Activated CD4-positive, alpha-beta T cell treated with anti-CD3 and anti-CD28 coated beads for 4 hours (primary cell): ENCODE measurements at places on chromosomes 7 and 10.

- no peak for DNase-seq
Measured at GRCh38 chr10:112945811-112946210, 4.2 kb upstream of the TCF7L2 start.

GRCh38 chr10:84221916-84222315, 3.4 kb downstream of the LRIT2 start:
- no peak for DNase-seq

DNA sequence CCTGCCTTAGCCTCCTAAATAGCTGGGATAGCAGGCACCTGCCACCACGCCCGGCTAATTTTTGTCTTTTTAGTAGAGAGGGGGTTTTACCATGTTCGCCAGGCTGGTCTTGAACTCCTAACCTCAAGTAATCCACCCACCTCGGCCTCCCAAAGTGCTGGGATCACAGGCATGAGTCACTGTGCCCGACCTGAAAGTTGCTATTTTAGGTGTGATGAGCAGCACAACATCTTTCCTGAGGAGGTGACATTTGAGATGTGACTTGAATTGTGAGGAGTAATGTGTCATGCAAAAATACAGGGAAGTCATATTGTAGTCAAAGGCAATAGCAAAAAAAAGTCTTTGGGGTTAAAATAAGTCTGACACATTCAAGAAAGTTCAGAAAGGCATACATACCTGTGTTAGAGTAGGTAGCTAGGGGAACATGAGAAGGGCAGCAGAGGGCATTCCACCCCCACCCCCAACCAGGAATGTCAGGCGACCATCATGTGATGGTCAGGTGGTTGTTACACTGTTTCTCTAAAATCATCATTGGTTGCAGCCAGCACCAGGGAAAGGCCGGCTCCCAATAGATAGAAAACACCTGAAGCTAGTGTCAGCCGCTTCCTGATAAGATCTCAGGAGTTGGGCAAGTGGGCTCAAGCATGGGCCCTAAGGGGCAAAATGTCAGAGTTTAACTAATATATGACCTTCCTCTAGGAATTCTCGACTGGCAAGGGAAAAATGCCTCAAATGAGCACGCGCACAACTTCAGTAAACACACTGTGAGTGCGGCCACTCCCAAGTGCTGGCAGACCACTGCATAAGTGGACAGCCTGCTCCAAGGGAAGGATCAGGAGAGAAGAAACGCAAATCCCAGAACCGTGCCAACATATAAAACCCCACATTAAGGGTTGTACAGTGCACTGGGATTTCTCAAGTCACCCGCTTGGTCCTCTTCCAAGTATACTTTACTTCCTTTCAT, at the start of gene TACC2:
TACC2 (plus strand) TSS at position 803 of the 964 bp plus-strand sequence. CDS start 32,819 bp downstream, outside the sequence.
- DNase-seq = no peak

DNA sequence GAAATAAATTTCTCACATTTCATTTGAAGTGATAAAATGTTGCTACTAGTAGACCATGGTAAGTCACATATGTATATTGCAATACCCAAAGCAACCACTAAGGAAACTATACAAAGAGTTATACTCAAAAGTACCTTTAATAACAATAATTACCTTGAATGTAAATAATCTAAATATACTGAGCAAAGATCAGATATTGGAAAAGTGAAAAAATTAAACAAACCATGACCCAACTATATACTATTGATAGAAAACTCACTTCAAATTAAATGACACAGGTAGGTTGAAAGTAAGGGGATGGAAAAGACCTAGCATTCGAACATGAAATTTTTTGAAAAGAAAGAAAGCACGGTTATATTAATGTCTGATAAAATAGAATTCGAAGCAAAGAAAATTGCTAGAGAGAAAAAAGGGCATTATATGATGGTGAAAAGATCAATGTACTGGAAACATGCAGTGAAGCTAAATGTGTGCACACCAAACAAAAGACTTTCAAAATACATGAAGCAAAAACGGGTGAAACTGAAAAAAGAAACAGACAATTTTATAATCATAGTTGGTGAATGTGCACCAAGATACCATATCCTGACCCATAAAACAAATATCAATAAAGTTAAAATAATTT, 29.1 kb downstream of the TFPI2 start:
- no peak for DNase-seq

- DNase-seq = no peak
Measured at GRCh38 chr10:118139321-118139720, 92.6 kb upstream of the RAB11FIP2 start.

- DNase-seq = no peak
Measured at GRCh38 chr10:70579234-70580002, 23.1 kb downstream of the PRF1 start.

DNA sequence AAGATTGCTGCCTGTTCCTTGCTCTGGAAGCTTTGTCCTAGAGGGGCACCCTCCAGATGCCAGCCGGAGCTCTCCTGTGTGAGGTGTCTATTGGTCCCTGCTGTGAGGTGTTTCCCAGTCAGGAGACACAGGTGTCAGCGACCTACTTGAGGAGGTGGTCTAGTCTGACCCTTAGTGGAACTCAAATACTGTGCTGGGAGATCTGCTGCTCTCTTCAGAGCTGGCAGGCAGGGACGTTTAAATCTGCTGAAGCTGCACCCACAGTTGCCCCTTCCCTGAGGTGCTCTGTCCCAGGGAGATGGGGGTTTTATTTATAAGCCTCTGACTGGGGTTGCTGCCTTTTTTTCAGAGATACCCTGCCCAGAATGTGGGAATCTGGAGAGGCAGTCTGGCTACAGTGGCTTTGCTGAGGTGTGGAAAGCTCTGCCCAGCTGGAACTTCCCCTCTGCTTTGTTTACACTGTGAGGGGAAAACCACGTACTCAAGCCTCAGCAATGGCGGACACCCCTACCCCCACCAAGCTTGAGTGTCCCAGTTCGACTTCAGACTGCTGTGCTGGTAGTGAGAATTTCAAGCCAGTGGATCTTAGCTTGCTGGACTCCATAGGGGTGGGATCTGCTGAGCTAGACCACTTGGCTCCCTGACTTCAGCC, 119.2 kb downstream of the PPP1R9A start:
- DNase-seq = no peak

DNA sequence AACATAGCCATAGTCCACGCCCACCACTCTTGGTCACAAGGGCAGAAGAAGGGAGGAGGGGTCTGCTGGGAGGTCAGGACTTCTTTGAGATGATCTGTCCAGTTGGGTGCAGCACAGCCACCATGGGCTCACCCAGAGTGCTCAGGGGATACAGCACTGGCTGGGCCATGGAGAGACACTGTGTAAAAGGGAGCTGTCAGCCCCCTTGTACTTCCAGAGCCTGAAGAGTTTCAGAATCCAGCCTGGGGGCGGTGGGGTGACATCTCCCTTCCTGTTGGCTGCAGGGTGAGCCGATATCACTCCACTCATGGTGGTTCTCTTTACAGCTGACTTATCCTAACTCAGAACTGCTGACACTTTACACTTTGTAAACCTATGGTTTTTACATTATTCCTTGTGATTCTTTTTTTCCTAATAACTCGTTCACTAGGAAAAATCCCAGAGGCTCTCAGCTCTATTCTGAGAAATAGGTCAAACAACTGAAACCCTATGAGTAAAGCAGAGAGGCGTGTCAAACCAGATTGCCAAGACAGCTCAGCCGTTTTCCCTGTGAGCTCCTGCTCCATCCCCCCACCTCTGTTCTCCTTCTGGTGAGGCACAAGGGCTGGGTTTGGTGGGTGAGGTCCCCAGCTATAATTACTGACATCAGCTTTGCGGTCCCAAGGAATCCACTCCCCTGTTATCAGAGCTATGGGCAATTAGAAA, 3.2 kb upstream of the MRPS24 start:
- DNase-seq = no peak
